ENCODE measurements at places on chromosomes 7 and 10.
A peak's percentile ranks its signal among the peaks of the same experiment; 100 is the strongest.

GRCh38 chr7:4190010-4190981 lies 491.8 kb upstream of the FOXK1 start:
- ATAC-seq: no peak

DNA sequence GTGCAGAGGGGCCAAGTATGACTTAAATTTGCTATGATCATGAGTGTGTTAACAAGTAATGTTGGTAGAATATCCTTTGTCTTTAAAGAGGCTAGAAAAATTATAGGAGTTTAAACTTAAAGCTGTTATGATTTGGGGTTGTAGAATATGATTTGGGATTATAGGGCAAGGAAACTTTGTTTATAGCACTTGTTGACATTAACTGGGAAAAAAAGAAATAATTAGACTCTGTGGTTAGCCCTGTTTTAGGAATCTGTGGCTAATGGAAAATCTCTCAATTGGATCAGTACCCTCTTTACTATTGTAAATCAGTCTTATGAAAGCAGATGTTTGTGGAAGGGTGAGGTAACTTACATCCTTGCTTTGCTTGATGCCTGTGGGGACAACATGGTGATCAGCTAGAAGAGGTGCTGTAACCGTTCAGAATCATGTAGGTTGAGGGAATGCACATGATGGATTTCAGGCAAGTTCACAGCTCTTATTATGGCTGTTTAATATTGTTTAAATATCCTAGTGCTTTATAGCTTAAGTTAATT lies 11.1 kb downstream of the ING3 start:
- no peak for ATAC-seq

GRCh38 chr10:132572545-132572937 lies 35.0 kb downstream of the INPP5A start:
- no peak for ATAC-seq

- ATAC-seq: no peak
Observed at GRCh38 chr10:103691723-103692435, 163.5 kb downstream of the SH3PXD2A start.

- no peak for ATAC-seq
Observed at GRCh38 chr10:3294919-3295581, 122.5 kb upstream of the PITRM1 start.

DNA sequence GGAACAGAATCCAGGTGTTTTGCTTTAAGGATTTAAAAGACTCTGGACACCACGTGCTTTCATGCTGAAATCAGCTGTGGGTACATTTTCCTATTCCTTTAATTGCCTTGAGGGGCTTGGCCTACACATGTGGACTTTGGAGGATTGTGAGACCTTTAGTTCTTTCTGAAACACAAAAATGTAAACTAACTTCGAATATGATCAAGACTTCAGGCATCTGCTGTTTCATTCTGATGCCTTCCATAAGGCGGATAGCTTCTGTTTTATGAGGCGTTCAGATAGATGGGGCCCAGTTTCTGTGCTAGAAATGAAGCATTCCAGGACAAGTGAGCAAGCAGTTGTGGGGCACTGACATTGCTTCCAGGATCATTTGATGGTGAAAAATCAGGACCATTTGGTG lies 1.5 kb upstream of the NOBOX start:
- no peak for ATAC-seq

- ATAC-seq: no peak
Observed at GRCh38 chr7:87027900-87028299, 31.6 kb downstream of the ELAPOR2 start.

- ATAC-seq: no peak
Observed at GRCh38 chr7:131623154-131623553, 66.7 kb upstream of the PODXL start.

- peak; percentile 85 for ATAC-seq
Observed at GRCh38 chr7:37352974-37353948, 95.4 kb downstream of the ELMO1 start.

GRCh38 chr7:55571511-55572377 lies 558 bp downstream of the VOPP1 start:
- ATAC-seq: peak; percentile 3

GRCh38 chr7:77575187-77575586 lies 38.1 kb downstream of the PTPN12 start:
- no peak for ATAC-seq

GRCh38 chr7:114342431-114343179 lies 72.0 kb upstream of the FOXP2 start:
- ATAC-seq: no peak

Measured in activated CD4-positive, CD25-positive, alpha-beta regulatory T cell treated with anti-CD3 and anti-CD28 coated beads, Interleukin-2, amount 50 U/mL, for 24 hours (primary cell).